ENCODE measurements at places on chromosomes 5 and 9. TPM values are rescaled to one million over a fixed set of nuclear protein-coding genes. Genes with fewer than 3 reads are reported as not detected.

GRCh38 chr5:64872044-64872443 is 103.3 kb downstream of the CWC27 start:
- peaks cover 8% of the 10 kb centered on the region for H3K4me1 ChIP-seq
- no peaks in the 10 kb centered on the region for H3K27me3 ChIP-seq
- no peak overlapping the region for H3K27ac ChIP-seq
- H3K4me3 ChIP-seq, result no peak overlapping the region

DNA sequence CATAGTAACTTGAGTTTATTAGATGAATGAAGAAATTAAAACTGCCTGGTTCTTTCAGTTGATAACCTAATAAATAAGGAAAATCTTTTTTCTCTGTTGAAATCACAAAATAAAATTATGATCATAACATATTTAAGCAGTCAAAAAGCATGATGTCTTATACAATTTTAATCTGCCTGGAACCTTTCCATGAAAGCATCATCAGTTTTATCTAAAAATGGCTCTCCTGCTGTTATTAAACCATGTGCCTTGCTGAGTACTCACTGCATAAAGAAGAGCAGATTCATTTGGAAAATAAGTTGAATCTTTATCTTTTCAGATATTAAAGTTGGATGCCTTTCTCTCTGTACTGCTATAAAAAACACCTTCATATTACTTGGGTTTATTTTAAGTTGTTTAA is 148.8 kb downstream of the SLC24A2 start:
- H3K4me3 ChIP-seq, result no peak overlapping the region
- H3K27ac ChIP-seq, result no peak overlapping the region
- H3K36me3 ChIP-seq, result no peaks in the 10 kb centered on the region
- no peaks in the 10 kb centered on the region for H3K27me3 ChIP-seq
- DNase-seq, result no peak

DNA sequence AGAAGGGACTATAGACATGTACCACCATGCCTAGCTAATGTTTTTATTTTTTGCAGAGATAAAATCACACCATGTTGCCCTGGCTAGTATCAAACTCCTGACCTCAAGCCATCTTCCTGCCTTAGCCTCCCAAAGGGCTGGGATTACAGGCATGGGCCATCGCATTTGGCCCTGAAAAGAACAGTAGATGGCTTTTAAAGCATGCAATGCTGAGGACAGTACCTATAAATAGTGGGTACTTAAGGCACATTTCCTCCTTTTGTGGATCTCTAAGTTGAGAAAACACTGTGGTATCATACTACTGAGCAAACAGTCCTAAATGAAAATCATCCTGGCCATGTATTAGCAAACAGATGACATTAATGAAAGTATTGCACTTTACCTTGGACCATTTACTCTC is 119.4 kb downstream of the TTC39B start:
- H3K4me3 ChIP-seq, result no peak overlapping the region
- H3K4me1 ChIP-seq, result peaks cover 18% of the 10 kb centered on the region
- no peak for DNase-seq
- no peaks in the 10 kb centered on the region for H3K36me3 ChIP-seq

Gene DPYSL3
- 455 TPM for total RNA-seq

- no peaks in the 10 kb centered on the region for H3K27me3 ChIP-seq
- DNase-seq, result no peak
- peaks cover 7% of the 10 kb centered on the region for H3K4me1 ChIP-seq
- H3K36me3 ChIP-seq, result no peaks in the 10 kb centered on the region
- no peak overlapping the region for H3K27ac ChIP-seq
Measured at GRCh38 chr5:90985341-90985740, 397.8 kb downstream of the ARRDC3 start.

DNA sequence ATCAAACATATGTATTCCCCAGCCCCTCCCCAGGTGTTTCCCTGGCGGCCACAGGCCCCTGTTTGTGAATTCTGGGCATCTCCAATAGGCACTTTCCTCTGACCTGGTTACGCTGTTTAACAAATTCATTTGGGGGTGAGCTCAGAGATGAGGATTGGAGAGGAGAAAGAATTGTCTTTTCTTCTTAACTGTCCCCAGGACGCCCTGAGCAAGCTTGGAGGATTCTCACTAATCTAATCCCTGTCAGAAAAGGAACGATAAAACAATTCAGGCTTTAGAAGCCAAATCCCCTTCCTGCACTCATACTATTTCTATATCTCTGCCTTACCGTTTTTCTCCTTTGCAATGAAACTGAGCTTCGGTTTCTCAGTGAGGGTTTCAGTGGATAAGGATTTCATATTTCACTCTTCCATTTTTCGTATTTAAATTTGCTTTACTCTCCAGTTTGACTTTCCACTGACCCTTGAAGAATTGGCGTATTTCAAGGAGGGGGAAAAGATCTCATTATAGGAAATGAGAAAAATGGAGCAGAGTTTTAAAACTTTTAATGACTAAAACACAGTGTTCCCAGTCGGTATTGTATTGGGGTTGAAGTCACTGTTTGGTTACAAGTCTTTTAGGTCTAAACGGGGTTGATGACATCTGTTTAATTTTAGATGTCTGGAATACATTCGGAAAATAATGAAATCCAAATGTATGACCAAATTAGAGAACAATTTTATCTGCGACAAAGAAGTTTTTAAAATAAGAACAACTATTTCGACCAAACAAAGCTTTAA is 180.1 kb downstream of the MACROH2A1 start:
- H3K27me3 ChIP-seq, result no peaks in the 10 kb centered on the region
- no peaks in the 10 kb centered on the region for H3K36me3 ChIP-seq
- H3K4me1 ChIP-seq, result no peaks in the 10 kb centered on the region
- no peak overlapping the region for H3K4me3 ChIP-seq
- no peak for DNase-seq

DNA sequence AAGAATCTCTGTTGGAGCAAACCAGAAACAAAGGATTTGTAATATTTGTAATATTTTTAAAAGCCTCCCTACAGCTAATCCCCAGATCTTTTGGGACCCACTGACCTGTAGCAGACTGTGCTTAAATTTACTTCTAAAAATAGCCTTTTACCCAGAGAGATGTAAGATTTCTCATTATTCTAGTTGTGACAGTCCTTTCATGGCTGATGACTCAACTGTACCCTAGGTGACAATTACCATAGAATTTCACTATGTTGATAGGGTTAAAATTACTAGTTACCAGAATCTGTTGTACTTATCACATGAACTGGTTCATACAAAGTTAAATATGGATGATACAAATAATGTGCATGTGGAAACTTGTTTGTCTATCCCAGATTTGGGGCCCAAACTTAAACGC is 543.9 kb upstream of the SEMA6A start:
- H3K27ac ChIP-seq, result no peak overlapping the region
- no peaks in the 10 kb centered on the region for H3K27me3 ChIP-seq
- no peaks in the 10 kb centered on the region for H3K4me1 ChIP-seq
- DNase-seq, result no peak
